ENCODE measurements at places on chromosomes 2 and 18. TPM values are rescaled to one million over a fixed set of nuclear protein-coding genes. Genes with fewer than 3 reads are reported as not detected.

MPPE1 gene
- 92.3 TPM for total RNA-seq

TBC1D8 gene
- total RNA-seq: 133 TPM

TMEM37 gene
- 9.3 TPM for total RNA-seq

EDAR gene
- total RNA-seq: not detected

TNFAIP6 gene
- 1.4 TPM for total RNA-seq

LIMS4 gene
- 0.79 TPM for total RNA-seq

ITGA4 gene
- 23.7 TPM for total RNA-seq

AGXT gene
- total RNA-seq: 0.44 TPM

CRYBA2 gene
- total RNA-seq: not detected

ABCA12 gene
- 0.03 TPM for total RNA-seq

GFPT1 gene
- total RNA-seq: 16.1 TPM

DNA sequence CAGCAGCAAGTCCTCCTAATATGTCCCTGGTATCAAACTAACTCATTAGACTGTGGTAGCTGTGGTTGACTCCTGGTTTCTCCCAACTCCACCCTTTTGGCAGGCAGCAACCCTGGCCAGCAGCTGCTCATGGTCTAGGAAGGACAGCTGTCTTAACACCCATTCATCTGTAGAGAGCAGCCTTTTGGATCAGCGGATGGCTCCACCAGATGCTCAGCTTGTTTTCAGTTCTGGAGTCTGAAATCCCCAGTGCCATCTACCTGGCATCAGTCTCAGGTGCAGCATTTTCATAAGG, 100.5 kb downstream of the SPOPL start:
- DNase-seq: no peak

DNA sequence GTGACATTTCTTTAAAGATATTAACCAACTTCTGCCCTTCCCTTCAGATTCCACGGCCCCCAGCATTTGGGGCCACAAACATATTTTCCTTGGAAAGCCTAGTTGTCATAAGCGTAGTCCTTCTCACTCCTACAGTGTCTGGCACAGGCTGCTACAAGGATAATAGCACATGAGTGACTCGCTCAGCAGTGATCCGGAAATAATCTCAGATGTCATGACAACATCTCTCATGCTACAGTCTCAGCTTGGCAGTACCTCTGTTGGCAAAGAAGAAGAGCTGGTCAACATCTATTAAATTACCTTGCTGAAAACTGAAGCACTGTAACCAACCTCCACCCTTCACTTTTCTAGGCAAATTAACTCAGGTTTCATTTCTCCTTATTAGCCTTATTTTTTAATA, 351.7 kb downstream of the RAD51AP2 start:
- no peak for DNase-seq

GRCh38 chr2:191013932-191014652, at the start of gene STAT1:
STAT1 (minus strand) TSS chr2:191014171; CDS start chr2:191010003, 4,168 bp downstream.
- peak; percentile 99 for DNase-seq

DNA sequence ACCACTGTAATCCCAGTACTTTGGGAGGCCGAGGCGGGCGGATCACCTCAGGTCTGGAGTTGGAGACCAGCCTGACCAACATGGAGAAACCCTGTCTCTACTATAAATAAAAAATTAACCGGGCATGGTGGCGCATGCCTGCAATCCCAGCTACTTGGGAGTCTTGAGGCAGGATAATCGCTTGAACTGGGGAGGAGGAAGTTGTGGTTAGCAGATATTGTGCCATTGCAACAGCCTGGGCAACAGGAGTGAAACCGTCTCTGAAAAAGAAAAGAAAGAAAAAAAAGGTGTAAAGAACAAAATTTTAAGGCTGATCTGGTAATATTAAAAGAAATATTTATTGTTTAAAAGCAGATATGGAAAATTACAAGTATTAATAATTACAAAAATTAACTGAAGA, 29.7 kb downstream of the ZNF804A start:
- peak; percentile 28 for DNase-seq

- DNase-seq: no peak
Observed at GRCh38 chr2:228516019-228516418, 334.5 kb upstream of the SPHKAP start.

- no peak for DNase-seq
Observed at GRCh38 chr18:12991821-12992179, 638 bp downstream of the CEP192 start.

DNA sequence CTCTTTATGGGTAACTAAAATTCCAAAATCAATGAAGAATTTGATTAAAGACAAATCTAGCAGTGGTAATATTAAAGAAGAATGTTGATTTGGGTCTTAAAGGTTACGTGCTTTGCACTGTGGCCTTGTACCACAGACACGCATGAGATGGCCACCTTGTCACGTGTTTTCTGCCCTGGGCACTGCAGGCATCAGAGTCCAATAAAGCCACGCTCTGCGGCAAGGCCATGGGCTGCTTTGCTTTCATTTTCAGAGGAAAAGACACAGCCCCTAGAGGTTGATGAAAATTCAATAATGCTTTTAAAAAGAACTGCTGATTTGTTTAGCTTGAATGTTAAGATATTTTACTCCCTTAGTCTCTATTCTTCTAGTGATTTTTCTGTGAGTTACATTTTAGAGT, 30.4 kb downstream of the AOX1 start:
- no peak for DNase-seq

DNA sequence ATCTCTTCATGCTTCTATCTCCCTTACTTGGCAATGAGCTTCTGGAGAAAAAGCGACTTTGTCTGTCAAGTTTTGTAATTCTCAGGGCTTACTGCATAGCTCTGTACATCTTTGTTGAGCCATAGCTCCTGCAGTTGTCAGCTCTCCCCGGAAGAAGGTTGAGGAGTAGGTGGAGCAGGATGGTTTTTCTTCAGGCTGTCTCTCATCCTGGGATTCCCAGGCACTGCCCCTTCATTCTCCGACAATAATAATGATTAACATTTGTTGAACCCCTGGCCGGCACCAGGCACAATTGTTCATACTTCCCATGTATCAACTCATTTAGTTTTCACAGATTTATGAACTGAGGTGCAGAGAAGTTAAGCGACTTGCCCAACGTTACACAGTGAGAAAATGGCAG, 23.5 kb upstream of the RHOB start:
- DNase-seq: peak; percentile 5

DNA sequence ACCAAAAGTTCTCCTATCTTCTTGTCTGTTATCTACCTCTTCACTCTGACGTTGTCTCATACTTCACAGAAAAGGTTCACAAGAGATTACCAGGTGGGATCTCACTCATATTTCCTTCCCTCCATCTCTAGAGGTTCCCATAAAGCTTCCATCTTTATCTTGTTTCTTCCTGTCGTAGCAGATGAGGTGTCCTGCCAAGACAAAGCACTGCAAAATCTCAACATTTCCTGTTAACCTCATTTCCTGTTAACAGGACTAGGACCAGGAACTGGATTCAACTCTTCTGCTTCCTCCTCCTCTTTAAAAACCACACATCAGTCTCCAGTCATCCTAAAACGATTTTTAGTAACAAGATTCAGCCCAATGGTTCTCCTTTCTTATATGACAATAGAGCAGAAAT, 512.8 kb upstream of the NRP2 start:
- DNase-seq: no peak

DNA sequence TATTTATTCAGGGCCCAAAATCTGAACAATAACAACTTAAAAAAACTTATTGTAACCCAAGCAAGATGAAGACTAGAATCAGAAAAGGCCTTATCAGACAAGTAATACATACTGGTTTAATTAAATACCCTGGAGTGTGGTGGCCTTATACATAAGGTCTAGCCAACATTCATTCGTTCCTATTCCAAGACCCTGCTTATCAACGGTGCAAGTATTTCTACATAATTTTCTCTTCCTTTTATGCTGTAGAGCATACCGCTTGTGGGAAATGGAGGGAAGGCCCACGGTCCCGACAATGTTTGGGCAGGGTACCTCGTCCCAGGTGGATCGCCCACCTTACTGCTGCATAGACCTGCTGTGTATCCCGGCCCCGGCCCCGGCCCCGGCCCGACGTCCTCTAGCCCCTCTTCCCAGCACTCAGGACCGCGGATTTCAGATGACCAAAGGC, 708 bp downstream of the ZNF24 start:
- no peak for DNase-seq

DNA sequence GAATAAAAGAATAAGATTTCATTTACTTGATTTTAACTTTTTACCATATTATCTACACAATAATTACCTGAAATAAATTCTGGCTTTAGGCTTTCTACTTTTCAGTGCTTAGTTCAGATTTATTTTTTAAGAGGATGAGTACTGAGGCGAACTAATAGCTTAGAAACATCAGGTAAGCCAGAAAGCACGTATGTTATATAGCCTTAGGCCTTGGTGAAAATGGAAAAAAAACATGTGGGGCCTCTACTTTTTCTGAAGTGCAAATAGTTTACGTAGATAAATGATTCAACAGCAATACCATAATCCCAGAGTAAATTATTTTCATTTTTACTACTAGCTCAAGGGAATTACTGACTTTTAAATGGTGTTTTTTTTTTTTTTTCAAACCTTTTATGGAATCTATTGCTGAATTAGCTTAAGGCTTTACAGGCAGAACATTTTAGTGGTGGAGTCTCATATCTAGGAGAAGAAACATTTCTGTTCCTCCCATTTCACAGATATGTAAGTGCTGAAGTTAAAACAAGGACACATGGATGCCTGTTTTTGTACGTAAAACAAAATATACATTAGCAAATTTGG, 6.2 kb downstream of the CPS1 start:
- no peak for DNase-seq

- no peak for DNase-seq
Observed at GRCh38 chr2:9178110-9178903, 28.3 kb upstream of the ASAP2 start.

DNA sequence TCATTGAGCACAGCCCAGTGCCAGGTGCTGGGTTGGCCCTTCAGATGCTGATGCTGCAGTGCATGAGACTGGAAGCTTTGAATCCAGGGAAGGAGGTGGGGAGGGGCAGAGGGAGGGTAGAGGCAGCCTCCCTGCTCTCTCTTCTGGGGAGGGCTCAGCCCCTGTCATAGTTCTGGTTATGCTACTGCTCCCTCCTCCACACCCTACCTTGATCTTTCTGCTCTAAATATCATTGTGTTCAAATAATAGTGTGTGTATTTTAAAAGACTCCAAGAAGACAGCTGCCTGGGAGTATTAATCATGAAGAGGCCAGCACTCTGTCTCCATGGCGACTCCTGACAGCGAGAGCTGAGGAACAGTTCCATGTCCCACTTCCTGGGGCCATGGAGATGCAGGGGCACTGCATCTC, 3.8 kb upstream of the EGR4 start:
- no peak for DNase-seq

DNA sequence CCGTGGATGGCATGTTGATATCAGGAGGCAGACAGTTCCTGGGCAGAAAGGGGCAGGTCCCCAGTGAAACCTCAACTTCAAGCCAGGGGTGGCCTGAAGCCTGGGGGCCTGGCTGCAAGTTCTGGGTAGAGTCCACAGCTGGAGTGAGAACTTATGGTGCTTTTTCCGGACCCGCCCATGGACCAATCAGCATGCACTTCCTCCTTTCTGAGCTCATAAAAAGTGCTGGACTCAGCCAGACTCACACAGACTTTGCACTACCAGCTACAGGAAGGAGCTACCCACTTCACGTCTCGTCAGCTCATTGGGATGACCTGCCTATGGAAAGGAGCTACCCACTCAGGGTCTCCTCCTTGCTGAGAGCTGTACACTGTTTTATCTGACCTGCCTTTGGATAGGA, 183.1 kb upstream of the MC4R start:
- no peak for DNase-seq

DNA sequence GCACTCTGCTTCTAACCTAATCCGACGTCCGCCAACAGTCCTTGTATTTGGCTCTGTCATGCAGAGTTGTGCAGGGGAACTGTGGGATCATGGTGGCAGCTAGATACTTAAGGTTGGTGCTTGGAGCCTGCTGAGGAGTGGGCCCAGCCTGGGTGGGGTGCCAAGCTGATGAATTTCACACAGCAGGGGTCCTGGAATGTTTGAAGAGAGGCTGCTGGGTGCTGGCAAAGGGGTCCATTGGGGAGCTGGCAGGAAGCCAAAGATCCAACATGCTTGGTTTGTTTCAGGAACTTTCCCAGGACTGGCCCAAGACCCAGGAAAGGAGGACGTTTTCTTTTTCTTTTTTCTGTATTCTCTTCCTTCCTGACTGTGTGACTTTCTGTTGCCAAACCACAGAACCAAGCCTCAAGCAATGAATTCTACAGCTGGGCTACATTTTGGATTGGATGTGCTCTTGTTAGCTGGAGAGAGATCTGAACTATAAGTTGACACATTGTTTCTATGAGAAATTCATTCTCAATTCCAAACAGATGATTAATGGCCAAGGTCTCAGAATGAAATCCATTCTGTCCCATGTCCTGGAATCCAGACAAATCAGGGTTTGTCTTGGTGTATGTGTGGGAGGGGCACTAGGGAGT, 49.9 kb downstream of the DHRS9 start:
- no peak for DNase-seq

DNA sequence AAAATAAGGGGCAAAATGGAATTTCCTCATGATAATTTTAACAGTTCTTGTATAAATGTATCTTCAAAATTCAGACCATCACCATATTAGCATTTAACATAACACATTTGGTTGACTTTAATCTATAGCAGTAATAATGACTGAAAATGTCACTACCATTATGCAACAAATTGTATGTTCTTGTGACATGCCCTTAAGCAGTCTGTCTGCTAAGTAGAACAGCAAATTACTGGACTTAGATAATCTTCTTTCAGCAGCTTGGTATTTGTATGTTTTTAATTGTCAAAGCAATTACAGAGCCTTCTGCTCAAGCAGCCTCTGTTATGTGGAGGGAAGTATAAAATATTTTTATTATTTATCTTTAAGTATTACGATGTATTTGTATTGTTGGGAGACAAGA, 214.3 kb upstream of the NXPH2 start:
- DNase-seq: no peak

GRCh38 chr18:58599106-58599505, 29.8 kb downstream of the ALPK2 start:
- DNase-seq: no peak

- DNase-seq: no peak
Observed at GRCh38 chr2:14923820-14924580, 291.5 kb downstream of the LRATD1 start.

DNA sequence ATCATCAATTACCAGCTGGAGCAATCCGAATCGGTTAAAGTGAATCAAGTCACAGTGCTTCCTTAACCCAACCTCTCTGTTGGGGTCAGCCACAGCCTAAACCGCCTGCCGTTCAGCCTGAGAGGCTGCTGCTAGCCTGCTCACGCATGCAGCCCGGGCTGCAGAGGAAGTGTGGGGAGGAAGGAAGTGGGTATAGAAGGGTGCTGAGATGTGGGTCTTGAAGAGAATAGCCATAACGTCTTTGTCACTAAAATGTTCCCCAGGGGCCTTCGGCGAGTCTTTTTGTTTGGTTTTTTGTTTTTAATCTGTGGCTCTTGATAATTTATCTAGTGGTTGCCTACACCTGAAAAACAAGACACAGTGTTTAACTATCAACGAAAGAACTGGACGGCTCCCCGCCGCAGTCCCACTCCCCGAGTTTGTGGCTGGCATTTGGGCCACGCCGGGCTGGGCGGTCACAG, 496 bp upstream of the ITGA4 start:
- peak; percentile 64 for DNase-seq

DNA sequence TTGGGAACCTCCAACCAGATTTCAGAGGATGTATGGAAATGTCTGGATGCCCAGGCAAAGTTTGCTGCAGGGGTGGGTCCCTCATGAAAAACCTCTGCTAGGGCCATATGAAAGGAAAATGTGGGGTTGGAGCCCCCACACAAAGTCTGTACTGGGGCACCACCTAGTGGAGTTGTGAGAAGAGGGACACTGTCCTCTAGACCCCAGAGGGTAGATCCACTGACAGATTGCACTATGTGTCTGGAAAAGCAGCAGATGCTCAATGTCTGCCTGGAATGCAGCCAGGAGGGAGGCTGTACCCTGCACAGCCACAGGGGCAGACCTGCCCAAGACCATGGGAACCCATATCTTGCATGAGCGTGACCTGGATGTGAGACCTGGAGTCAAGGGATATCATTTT, 573.7 kb upstream of the NXPH2 start:
- no peak for DNase-seq

All from upper lobe of left lung (tissue), 6 donors.